BJ (cell line): ENCODE measurements at places on chromosomes 4 and X.

DNA sequence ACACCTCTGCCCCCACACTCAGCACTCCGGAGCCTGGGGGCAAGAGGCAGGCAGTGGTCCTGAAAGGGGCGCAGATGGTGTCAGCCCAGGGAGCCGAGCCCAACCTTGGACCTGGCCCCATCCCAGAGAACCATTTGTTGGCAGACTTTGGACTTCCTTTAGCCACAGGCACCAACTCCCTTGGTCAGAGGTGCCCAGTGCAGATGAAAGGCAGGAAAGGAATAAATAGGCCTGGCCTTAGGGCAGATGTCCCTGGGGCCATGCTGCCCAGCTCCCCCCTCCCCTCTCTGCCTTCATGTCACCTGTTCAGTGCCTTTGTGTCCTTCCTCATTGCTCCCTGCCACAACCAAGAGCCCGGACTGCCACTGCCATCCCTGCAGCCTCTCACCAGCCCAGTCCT lies 52.8 kb downstream of the SEL1L3 start:
- DNase-seq: no peak

GRCh38 chr4:159425737-159426305 lies 322.9 kb downstream of the RAPGEF2 start:
- no peak for DNase-seq

DNA sequence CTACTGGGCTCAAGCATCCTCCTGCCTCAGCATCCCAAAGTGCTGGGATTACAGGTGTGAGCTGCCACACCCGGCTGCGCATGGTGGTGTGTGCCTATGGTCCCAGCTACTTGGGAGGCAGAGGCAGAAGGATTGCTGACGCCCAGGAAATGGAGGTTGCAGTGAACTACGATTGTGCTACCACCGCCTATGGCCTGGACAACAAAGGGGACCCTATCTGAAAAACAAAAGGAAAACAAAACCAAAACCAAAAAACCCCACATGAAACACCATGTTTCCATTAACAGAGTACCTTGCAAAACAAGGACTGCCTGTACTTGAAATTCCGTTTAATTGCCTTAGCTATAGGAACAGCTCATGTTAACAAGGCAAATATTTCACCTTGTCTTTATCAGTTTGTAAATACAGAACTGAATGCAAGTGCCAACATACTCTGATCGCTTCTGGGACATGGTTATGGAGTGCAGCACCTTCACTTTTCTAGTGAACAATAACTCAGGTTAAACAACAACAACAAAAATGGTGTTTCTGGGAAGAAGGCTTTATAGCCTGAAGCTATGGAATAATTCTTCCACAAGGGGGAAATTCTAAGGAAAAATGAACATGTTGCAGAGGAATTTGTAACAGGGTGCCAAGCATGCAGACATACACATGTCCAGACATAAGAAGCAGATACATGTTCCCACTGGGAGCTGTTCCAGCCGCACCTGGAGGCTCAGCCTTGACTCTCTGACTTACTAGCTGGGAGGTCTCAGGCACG lies 73.2 kb upstream of the STS start:
- no peak for DNase-seq

DNA sequence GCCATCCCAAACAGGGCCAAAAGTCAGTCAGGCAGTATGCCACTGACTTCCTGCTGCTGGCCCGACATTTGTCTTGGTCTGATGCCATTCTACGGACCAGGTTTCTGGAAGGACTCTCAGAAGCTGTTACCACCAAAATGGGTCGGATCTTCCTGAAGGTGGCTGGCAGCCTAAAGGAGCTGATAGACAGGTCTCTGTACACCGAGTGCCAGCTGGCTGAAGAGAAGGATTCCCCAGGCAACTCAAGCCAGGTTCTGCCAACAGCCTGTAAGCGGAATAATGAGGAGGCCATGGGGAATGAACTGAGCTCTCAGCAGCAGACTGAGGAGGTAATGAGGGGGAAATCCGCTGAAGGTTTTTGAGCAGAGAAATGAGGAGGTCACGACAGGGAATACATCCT lies 95.7 kb downstream of the RTL9 start:
- DNase-seq: no peak

DNA sequence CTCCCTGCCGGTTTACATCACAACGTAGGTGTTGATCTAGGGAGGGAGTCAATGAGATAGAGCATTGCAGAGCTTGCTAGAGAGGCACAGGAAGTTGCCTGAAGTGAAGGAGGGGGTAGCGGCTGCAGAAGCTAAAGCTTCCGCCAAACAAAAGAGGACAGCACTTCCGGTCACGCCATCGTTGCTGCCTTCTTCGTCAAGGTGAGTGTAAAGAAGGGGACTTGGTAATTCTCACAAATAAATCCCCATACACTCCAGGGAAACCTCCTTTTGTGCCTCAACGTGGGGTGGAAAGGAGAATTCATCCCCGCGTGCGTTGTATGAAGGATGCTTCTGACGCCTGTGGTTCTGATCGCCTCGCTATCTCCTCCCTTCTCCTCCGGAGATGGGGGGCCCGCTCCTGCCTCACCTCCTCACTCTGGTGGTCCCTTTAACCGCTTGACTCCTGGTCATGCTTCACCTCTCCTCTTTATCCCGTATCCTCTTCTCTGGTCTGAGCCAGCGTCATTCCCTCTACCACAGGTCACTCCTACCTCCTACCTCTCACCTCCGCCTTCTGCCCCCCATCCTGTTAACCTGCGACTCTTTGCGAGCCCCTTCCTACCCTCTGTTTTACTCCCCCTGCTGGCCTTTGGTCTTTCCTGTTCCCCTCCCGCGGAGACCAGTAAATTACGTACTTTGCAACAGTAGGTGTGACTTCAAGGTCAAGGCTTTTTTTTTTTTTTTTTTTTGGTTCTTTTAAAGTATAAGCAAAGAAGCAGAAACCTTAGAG lies 59.9 kb downstream of the GSPT2 start:
- DNase-seq: peak; percentile 10

DNA sequence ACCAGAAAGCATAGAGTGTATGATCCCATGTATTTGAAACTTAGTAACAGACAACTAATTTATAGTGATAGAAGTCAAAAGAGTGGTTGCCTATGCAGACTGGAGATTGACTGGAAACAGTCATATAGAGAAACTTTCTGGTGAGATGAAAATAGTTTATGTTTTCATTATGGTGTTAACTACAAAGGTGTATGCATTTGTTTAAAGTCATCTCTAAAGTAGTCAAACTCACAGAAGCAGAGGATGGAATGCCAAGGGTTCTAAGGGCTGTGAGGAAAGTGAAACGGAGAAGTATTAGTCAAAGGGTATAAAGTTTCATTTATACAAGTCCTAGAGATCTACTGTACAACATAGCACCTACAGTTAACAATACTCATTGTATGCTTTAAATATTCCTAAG lies 45.8 kb downstream of the ENOX2 start:
- no peak for DNase-seq

DNA sequence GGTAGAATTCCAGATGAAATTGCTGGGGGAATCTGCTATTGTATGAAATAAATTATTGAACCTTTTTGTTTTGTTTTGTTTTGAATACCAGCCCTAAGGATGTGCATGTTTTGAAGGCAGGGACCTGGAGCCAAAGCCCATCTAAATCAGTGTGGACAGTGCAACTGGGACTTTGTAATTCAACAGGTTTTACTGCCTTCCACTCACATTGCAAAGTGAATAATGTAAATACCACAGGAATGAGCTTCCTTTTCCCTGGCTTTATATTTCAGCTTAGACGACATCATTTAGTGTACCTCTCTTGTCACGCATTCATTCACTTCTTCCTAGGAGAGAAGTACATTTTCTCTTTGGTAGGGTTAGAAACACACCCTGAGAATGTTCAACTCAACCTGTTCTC lies 795.0 kb downstream of the CENPC start:
- DNase-seq: no peak

- no peak for DNase-seq
Measured at GRCh38 chr4:105236202-105236915, 89.7 kb downstream of the TET2 start.
